NCI-H524 (cell line): ENCODE measurements at places on chromosomes 1 and 21.
A peak's percentile ranks its signal among the peaks of the same experiment; 100 is the strongest.

GRCh38 chr1:27542463-27543273, 52.7 kb upstream of the WASF2 start:
- no peak for DNase-seq

DNA sequence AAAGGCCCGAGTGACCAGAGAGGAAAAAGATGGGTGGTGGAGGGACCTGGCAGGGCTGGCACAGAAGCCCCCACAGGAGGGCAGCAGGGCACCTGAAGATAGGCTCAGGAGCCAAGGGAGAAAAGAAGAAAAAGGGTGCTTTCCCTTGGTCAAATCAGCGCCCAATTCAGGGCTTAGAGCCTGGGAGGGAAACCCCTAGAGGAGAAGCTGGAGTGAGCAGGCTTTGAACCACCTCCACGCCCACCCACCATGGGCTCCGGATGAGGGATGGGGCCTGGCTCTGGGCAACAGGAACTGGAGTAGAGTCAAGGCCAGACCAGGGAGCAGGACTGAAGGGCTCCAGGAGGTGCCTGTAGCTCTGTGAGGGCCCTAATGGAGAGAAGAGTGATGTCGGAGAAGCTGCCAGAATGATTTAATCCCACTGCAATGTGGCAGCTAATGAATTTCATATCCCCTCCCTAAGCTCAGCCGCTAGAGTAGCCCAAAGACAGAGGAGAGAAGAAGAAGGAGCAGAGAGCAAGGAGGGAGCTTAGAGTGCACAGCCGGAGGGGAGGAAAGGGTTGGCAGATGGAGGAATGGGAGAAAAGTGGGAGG, 12.0 kb upstream of the PRELP start:
- DNase-seq: peak; percentile 39

DNA sequence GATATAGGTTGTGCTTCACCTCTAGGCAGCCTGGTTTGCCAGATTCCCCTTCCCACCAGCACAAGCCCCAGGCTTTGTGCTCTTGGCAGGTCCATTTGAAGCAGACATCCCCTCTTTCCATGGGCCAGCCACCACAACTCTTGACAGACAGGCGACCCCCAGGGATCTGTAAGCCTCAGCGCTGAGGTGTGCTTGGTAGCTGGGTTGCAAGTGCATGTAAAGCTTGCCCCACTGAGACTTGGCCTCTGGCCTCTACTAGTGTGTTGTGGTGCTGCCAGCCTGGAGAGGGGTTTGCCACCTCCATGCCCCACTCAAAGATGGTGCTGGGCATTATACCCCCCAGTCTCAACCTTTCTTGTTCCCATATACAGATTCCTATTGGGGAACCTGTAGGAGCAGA, 103.9 kb downstream of the HMCN1 start:
- no peak for DNase-seq

- DNase-seq: no peak
These were observed 104.6 kb downstream of the BACH1 start for GRCh38 chr21:29403301-29403700.

DNA sequence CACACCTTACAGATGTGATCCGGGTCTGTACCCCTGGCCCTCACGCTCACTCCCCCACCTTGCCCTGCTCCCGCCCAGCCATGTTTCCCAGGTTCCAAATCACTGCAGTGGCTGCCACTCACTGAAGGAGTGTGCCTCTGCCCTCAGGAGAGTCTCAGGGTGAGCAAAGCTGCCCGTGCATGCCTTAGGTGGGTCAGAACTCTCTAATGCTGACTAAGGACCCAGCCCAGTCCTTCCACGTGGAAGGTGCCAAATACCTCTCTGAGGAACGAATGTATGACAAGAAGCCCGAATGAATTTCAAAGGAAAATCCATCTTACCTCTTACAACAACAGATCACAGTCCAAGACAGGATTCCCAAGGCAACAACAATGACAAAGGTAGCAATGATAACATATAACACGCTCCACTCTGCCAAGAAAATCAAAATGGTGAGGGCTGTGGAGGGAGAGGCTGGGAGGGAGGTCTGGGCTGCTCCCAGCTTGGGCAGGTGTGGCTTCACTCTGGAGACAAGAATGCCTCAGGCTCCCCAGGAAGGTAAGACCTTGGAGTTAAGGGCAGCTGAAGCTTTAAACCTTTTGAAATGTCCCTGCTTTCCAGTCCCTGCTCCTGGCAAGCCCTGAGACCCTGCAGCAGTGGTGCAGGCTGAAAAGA, 115.2 kb downstream of the KIAA0319L start:
- DNase-seq: no peak

- peak; percentile 79 for DNase-seq
These were observed 148.9 kb upstream of the CTTNBP2NL start for GRCh38 chr1:112247036-112247597.

GRCh38 chr1:110455151-110455550, 4.2 kb downstream of the PROK1 start:
- DNase-seq: no peak

GRCh38 chr1:16184557-16185303, 27.7 kb downstream of the ARHGEF19 start:
- no peak for DNase-seq

DNA sequence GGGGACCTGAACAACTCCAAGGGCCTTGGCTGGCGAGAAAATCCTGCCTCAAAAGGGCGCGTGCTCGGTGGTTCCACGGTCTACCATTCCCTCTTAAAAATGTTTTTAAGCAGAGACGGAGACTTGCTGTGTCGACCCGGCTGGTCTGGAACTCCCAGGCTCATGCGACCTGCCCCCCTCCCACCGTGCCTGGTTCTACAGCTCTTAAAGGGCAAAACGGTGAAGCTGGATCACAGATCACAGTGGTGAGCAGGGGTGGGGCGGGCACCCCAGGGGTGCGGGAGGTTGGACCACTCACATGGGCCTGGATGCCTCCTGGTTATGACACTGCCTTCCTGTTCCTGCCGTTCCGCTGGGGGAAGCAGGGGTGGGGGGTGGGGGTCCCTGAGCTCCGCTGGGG, 4.2 kb upstream of the C1orf159 start:
- no peak for DNase-seq

DNA sequence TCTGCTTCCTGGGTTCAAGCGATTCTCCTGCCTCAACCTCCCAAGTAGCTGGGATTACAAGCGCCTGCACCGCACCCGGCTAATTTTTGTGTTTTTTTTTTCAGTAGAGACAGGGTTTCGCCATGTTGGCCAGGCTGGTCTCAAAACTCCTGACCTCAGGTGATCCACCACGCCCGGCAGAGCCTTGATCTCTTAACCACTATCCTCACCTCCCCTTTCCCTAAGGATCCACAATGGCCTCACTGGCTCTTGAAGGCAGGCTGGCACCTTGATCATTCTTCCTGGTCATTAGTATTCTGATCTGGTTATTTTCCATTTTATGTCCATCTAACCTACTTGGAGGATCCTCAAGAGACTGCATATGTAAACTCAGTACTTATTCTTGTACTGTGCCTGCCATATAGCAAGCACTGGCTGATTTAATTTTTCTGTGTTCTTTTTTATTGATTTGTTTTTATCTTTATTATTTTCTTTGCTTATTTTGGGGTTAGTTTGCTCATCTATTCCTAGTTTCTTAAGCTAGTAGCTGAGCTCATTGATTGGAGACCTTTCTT, 6.3 kb downstream of the RCC1 start:
- no peak for DNase-seq

GRCh38 chr1:41898191-41898713, 20.5 kb downstream of the HIVEP3 start:
- DNase-seq: no peak

GRCh38 chr1:190759807-190760206, 282.1 kb upstream of the BRINP3 start:
- DNase-seq: no peak

GRCh38 chr21:38661197-38661871, 144.4 kb upstream of the ETS2 start:
- no peak for DNase-seq

DNA sequence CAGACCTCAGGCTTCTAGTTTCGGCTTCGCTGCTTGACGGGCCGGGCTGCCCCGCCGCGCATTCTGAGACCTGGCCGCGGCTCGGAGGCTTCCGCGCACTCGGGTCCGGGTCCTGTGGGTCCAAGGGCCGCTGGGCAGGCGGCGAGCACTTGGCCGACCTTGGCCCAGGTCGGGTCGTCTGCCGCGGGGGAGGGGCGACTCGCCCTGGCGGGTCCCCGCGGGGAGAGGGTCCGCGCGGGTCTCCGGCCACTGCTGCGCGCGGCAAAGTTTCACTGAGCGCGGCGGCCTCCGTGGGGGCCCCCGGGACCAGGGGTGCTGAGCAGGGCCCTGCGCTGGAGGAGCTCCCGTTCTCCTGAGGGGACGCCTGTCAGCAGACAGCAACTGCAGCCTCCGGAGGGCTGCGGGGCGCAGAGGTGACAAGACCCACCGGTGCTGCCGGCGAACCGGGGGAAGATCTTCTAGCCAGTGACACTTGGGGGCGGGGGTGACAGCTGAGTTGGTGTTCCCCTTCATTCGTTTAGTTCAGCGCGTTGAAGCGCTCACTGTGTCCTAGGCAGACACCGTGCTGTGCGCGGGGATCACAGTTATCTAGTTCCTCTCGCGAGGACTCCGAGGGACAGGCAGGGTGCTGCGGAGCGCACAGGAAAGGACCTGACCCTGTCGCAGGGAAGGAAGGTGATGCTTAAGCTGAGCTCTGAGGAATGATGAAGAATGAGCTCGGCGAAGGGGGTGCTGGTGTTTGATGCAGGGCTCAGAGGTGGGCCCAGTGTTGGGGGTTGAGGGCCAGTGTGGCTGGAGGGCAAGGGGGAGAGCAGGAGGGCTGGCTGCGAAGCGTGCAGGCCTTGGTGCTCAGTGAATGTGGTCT, 725 bp downstream of the MTFR1L start:
- no peak for DNase-seq

GRCh38 chr1:181208083-181208482, 119.6 kb downstream of the IER5 start:
- DNase-seq: peak; percentile 88

- no peak for DNase-seq
These were observed 11.0 kb upstream of the USH2A start for GRCh38 chr1:216434232-216434631.

GRCh38 chr1:41618066-41618825, 133.8 kb upstream of the EDN2 start:
- DNase-seq: no peak

GRCh38 chr1:20169932-20170331, 16.0 kb upstream of the UBXN10 start:
- no peak for DNase-seq

- DNase-seq: no peak
These were observed 79.7 kb downstream of the PLPPR5 start for GRCh38 chr1:98924977-98925376.

DNA sequence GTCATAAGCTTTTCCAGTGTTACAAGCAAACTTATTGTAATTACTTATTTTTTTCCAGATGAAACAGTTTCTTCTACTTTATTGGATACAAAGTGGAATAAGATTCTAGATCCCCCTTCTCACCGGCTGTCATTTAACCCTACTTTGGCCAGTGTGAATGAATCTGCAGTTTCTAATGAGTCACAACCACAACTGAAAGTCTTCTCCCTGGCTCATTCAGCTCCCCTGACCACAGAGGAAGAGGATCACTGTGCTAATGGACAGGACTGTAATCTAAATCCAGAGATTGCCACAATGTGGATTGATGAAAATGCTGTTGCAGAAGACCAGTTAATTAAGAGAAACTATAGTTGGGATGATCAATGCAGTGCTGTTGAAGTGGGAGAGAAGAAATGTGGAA, 95.5 kb downstream of the ZFYVE9 start:
- peak; percentile 38 for DNase-seq

DNA sequence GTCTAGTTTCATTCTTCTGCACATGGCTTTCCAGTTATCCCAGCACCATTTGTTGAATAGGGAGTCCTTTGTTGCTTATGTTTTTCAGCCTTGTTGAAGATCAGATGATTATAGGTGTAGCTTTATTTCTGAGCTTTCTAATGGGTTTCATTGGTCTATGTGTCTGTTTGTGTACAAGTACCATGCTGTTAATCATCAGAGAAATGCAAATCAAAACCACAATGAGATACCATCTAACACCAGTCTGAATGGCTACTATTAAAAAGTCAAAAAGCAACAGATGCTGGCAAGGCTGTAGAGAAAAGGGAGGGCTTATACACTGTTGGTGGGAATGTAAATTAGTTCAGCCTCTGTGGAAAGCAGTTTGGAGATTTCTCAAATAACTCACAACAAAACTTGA, 321.5 kb upstream of the PTBP2 start:
- no peak for DNase-seq

- no peak for DNase-seq
These were observed 1.4 kb upstream of the F3 start for GRCh38 chr1:94543001-94543400.
